ENCODE measurements at places on chromosomes 1 and 21.

- DNase-seq = no peak
These were observed 674 bp upstream of the ATXN7L2 start for GRCh38 chr1:109482791-109483671.

GRCh38 chr1:171793636-171794035, 12.2 kb downstream of the METTL13 start:
- no peak for DNase-seq

DNA sequence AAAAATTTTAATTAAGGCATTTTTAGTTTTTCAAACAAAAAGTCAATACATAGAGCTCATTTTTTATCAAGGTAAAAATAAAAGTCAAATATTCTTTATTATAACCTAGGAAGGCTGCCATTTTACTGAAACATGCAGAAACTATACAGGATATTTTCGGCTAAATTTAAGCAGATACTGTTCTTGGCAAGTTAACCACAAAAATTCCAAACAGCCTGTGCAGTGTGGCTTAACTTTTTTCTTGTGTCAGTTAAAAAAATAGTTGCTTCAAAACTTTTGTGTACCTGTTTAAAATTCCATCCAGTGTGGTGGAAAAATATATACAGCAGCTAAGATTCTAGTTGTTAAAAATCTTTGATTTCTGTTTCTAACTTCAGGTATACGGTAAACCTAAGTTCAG, 135.0 kb downstream of the ATP5PO start:
- no peak for DNase-seq

- DNase-seq = no peak
These were observed 99.6 kb downstream of the ODF2L start for GRCh38 chr1:86296305-86297205.

GRCh38 chr21:31098576-31099005, 60.3 kb upstream of the KRTAP19-8 start:
- DNase-seq = no peak

DNA sequence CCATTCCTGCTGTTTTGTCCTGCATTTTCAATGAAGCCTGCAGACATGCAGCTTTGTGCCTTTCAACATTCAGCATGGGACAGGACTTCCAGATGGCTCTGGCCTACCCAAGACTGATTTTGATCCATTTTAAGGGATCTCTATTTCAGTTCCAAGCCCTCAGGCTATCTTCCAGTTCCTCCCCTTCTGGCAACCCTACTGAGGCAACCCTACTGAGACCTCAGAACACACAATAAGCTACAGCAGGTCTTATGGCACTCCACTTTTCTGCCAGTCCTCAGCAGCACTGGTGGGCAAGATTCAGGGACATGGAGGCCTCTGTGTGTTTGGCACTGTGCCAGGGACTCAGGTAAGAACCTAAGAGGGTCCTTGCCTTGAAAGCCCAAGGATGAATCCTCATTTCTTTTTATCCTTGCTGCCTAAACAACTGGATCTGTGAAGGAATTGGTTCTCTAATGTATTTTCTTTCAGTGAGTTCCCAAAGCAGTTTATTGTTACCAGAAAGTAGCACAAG, 50.7 kb downstream of the MAB21L3 start:
- no peak for DNase-seq

- DNase-seq = no peak
These were observed 351.4 kb downstream of the HLX start for GRCh38 chr1:221230605-221231004.

DNA sequence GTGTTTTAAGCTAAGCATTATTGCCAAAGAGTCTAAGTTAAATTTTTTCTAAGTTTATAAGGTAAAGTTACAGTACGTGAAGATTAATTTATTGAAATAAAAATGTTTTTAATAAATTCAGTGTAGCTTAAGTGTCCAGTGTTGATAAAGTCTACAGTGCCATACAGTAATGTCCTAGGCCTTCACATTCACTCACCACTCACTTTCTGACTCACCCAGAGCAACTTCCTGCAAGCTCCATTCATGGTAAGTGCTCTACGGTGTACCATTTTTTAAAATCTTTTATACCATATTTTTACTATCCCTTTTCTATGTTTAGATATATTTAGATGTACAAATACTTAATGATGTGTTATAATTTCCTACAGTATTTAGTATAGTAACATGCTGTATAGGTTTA, 173.2 kb downstream of the CACNA1E start:
- DNase-seq = no peak

DNA sequence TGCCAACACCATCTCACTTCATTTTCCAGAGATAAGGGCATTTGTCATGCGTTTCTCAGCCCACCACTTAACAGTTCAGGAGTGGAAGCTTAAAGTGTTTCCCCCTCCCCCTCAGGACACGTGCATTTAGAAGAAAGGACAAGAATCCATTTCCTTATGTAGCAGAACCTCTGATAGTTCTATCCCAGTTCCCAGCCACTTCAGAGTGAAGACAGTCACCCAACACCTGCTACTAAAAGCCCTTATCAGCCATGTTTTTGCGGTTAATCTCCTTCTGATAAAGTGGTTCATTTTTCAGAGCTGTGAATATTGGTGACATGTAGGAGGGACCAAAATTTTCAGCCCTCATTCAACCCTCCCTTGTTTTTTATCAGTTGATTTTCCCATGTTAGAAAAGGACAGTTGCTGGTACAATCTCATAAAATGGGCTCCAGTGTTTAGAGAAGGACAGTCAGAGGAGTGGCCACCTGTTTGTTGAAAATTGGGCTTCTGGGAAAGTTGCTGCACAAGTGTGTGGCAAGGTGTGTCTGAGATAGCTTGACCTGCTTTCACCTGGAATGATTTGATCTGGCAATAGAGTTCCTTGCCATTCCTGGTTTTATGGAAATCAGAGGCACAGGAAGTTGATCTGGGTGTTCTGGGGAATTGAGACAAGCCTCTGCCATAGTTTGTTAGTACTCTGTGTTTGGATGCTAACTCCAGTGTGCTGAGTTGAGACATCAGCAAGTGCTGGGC, 114.0 kb downstream of the PPP1R12B start:
- DNase-seq = no peak

DNA sequence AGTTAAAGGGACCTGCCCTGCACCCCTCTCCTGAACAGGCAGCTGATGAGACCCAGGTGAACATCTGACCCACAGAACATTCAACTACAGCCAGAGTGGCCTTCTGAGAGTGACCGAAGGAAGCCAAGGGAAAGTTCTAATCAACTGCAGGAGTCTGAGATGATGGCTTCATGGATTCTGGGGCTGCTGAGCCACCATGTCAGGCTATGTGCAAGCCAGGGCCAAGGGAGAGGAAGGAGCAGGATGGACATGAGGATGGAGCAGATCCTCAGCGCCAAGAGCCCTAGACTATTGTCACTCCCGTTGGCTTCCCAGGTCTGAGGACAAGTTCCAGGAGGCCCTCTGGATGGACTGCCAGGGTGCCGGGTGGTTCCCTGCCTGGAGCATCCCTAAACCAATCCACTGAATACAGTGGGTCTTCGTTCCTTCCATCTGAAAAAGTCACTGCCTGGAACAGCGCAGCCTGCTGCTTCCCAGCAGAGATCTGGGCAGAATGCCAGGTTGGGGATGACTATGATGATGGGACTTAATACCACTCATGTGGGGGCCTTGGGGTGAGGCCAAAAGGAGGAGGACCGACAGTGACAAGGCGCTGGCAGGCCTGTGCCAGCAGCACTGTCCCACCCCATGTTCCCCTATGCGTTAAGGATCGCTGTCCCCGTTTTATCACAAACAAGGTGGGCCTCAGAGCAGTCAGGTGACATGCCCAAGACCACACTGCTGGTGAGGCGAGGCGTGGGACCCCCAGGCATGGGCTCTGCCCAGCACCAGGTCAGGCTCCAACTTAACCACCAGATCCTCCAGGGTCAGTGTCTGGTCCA, 19.8 kb downstream of the SPOCD1 start:
- DNase-seq = no peak

DNA sequence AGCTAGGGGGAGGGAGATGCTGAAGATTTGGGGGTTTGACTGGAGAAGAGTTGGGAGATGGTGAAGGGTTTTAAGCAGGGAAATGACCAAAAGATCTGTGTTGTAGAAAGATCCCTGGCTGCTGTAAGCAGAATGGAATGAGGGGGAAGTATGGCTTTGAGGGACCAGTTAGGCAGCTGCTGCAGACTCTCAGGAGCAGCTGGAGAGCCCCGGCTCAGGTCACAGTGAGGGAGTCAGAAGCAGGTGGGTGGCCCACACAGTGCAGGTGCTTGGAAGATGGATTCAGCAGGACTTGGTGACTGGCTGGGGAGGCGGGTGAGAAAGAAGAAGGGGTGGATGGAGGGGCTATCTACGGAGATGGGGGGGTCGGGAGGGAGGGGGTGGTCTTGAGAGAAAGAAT, 35.7 kb downstream of the EDN2 start:
- no peak for DNase-seq

GRCh38 chr21:24123785-24124184, 1483.5 kb downstream of the MRPL39 start:
- no peak for DNase-seq

- no peak for DNase-seq
These were observed 114.7 kb downstream of the TNR start for GRCh38 chr1:175628548-175629317.

DNA sequence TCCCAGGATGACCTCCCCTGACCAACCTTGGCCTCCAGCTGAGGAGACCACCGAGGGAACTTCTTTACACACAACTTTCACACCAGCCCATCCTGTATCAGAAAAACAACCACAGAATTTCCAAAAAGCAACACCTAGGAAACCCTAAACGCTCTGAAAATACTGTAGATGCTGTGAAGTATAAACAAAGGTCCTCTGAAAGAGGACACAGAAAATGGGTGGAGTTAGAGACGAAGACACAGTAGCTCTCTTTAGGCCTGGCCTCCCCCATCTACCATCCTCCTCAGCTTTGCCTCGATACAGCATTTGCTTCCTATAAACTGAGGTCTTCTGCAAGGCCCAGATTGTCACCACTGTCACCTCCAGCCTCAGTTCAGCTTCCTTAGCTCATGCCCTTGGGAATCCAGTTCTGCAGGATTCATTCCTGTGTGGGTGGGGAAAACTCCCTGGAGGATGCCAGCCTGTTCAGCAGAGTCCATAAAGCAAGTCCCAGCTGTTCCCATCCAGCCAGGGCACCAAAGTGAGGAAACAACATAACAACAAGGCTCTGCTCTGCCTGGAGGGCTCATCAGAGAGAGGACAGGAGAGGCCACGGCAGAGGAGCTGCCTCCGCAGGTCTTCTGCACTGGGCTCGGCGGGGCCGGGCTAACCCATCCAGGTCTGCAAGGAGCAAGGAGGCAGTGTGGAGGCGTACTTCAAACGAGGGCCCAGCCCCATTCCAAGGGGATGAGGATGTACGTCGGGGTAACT, 15.0 kb downstream of the PIK3C2B start:
- no peak for DNase-seq

DNA sequence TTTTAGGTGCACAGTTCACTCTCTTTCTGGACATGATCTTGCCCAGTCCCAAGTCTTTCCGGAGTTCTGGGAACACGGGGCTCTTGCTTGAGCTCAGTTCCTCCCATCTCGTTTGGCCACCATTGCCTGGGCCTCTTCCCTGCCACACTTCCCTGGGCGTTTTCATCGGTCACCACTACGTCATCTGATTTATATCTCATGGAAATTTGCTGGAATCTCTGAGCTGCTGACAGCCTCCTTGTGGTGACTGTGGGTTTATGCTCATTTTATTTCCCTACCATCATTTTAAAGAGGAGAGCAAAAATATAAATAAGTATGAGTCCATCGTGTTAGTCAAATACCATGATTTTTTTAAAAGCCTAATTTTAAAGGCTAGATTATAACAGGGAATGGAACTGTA, 449.1 kb upstream of the KAZN start:
- DNase-seq = no peak

- DNase-seq = no peak
These were observed 24.9 kb downstream of the MT1HL1 start for GRCh38 chr1:236979149-236979900.

DNA sequence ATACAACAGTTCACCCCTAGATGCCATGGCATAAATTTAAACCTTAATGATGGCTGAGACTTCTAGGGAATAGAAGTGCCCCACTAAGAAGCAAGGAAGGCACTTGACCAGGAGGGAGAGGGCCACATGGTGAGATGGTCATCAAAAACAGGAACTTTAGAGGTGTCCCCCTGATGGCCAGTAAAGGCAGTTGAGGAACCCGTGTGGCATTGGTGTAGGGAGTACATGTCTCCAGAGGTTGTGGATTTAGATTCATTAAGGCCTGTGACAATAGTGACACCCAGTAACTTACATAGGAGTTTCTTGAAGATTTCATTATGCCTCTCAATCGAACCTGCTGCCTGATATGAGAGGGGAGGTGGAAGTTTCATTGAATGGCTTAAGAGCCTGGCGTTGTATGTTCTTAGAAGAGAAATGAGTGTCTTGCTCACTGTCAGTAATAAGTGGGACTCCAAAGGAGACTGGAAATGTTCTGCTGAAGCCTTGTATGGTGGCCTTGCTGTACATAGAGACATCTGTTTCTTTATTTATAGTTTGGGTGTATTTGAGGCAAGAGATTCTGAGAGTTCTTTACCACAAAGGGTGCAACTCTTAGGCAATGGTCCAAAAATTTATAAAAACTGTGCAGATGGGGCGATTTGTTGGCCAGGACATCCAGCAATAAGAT, 27.9 kb downstream of the EDARADD start:
- DNase-seq = no peak

DNA sequence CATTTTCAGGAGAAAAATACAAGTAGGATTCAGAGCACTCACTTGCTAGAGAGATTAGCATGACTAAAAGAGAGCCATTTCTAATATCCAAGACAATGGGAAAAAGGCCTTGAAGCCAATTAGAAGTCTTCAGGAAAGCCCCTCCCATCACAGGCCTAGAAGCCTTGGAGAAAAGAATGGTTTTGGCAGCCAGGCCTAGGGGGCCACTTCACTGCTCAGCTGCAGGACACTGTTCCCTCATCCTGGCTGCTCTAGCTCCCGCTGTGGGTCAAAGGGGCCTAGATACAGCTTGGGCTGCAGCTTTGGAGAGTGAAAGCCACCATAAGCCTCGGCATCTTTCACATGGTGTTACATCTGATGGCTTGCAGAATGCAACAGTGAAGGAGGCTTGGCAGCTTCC, 62.8 kb downstream of the RGS4 start:
- DNase-seq = no peak

DNA sequence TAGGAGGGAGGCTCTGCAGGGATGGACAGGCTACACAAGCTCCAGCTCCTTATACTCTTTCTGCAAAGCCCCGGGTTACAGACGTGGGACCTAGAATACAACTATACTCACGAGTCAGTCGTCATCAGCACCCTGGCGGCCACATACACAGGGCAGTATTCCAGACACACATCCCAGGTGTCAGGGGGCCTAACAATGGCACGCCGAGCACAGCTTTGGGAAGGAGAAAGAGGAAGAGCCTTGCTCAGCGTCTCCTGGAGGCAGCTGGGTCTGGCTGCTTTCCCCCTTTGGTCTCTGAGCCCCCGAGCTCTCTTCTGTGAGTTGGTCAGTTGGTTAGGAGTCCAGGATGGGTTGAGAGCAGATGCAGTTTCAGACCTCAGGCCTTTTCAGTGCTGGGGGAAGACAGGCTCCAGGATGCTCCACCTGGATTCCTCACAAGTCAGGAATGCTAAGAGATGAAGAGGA, 4.5 kb upstream of the POU3F1 start:
- no peak for DNase-seq

GRCh38 chr1:94679332-94680038, 137.9 kb upstream of the F3 start:
- DNase-seq = no peak

Data from SW 1271 (cell line).